Activated CD8-positive, alpha-beta T cell treated with anti-CD3 and anti-CD28 coated beads, Interleukin-2, amount 10 ng/mL, durations not matched to agents 7 days and 5 days (primary cell): ENCODE measurements at places on chromosomes 6 and 20. TPM values are rescaled to one million over a fixed set of nuclear protein-coding genes. Genes with fewer than 3 reads are reported as not detected.

- H3K36me3 ChIP-seq: no peaks in the 10 kb centered on the region
- no peaks in the 10 kb centered on the region for H3K4me1 ChIP-seq
- DNase-seq: no peak
- no peak overlapping the region for H3K4me3 ChIP-seq
- no peaks in the 10 kb centered on the region for H3K27me3 ChIP-seq
- H3K27ac ChIP-seq: no peak overlapping the region
Measured at GRCh38 chr20:16459019-16459700, 114.1 kb downstream of the KIF16B start.

Gene OR2H2
- total RNA-seq: not detected

Gene PCNA
- total RNA-seq: 607 TPM

- H3K36me3 ChIP-seq: peaks cover 63% of the 10 kb centered on the region
- H3K27me3 ChIP-seq: no peaks in the 10 kb centered on the region
- peaks cover 7% of the 10 kb centered on the region for H3K4me1 ChIP-seq
- no peak for DNase-seq
- H3K27ac ChIP-seq: no peak overlapping the region
Measured at GRCh38 chr6:89853068-89853467, 23.4 kb downstream of the CASP8AP2 start.

- no peak overlapping the region for H3K4me3 ChIP-seq
- DNase-seq: no peak
- no peaks in the 10 kb centered on the region for H3K36me3 ChIP-seq
- H3K27ac ChIP-seq: no peak overlapping the region
- H3K27me3 ChIP-seq: no peaks in the 10 kb centered on the region
Measured at GRCh38 chr6:39911513-39912125, 22.6 kb downstream of the MOCS1 start.

GRCh38 chr6:85273870-85274269 lies 176.0 kb upstream of the NT5E start:
- H3K27me3 ChIP-seq: no peaks in the 10 kb centered on the region
- H3K4me1 ChIP-seq: no peaks in the 10 kb centered on the region
- no peak overlapping the region for H3K4me3 ChIP-seq
- no peaks in the 10 kb centered on the region for H3K36me3 ChIP-seq

DNA sequence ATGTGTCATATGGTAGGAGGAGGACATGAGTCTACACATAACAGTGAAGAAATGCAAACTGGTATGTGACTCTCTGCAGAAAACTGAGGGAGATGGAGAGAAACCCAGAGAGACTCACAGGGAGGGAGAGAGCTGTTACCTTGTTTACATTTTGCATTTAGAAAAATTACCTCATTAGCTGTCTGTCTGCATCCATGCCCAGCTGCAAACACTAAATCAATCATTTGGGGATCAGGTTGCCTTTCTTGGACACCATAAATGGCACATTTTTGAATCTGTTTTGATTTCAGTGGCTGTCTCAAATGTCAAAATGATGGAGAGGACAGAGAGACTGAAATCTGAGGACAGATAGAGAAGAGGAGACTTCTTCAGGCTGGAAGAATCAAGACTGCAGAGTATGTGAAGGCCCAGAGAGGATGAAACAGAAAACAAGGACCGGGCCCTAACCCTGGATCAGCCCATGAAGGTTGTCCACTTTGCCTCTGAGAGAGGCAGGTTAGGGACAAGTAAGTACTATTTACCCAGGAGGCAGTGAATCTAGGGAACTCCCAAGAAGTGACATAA lies 92.2 kb downstream of the UNC5CL start:
- no peaks in the 10 kb centered on the region for H3K36me3 ChIP-seq
- H3K4me1 ChIP-seq: no peaks in the 10 kb centered on the region
- no peak for DNase-seq
- H3K27me3 ChIP-seq: peaks cover 29% of the 10 kb centered on the region

Gene KIF13A
- total RNA-seq: not detected

Gene OR2J3
- not detected for total RNA-seq

Gene GNMT
- total RNA-seq: 1.2 TPM

Gene LY6G6C
- not detected for total RNA-seq

DNA sequence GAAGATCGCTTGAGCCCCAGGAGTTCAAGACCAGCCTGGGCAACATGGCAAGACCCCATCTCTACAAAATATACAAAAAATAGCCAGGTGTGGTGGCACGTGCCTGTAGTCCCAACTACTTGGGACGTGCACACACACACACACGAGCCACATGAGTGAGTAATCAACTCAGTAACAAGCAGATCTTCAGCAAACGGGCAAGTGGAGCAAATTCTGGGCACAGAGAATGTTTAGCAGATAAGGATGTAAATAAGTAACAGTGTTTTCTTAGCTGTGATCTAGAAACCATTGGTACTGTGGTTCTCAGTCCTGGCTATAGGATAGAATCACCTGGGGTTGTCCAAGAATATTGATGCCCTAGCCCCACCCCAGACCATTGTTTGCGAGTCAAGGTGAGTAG lies 6.1 kb downstream of the PAQR8 start:
- no peak for DNase-seq
- H3K36me3 ChIP-seq: peaks cover 73% of the 10 kb centered on the region
- no peaks in the 10 kb centered on the region for H3K27me3 ChIP-seq
- no peak overlapping the region for H3K27ac ChIP-seq

GRCh38 chr6:7270320-7271204 lies 42.4 kb downstream of the SSR1 start:
- H3K4me3 ChIP-seq: no peak overlapping the region
- no peak for DNase-seq
- H3K4me1 ChIP-seq: no peaks in the 10 kb centered on the region
- H3K27me3 ChIP-seq: peaks cover 3% of the 10 kb centered on the region
- no peaks in the 10 kb centered on the region for H3K36me3 ChIP-seq

GRCh38 chr6:36130667-36131510 lies 576 bp downstream of the MAPK13 start:
- H3K27ac ChIP-seq: peak overlapping the region; percentile 93
- H3K4me3 ChIP-seq: peak overlapping the region; percentile 86
- no peaks in the 10 kb centered on the region for H3K27me3 ChIP-seq
- DNase-seq: peak; percentile 71
- peaks cover 24% of the 10 kb centered on the region for H3K36me3 ChIP-seq
- H3K4me1 ChIP-seq: peaks cover 70% of the 10 kb centered on the region

DNA sequence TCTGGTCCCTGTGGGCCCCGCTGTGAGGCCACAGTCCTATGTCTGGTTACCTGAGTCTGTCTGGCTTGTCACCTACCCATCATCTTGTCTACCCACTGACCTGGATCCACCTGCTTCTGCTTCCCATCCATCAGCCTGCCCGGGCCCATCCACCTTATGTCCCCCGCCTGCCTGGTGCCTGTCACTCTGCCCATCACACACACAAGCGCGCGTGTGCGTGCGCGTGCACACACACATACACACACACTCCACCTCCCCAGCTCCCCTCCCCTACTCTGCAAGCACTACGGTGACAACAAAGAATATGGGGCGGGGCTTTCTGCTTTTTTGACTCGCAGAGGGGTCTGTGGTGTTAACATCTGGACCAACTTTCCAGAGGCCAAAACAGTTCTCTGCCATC lies 8.0 kb downstream of the CDH22 start:
- no peak overlapping the region for H3K4me3 ChIP-seq
- H3K27me3 ChIP-seq: peaks cover 22% of the 10 kb centered on the region
- H3K36me3 ChIP-seq: no peaks in the 10 kb centered on the region
- no peaks in the 10 kb centered on the region for H3K4me1 ChIP-seq

- H3K4me3 ChIP-seq: no peak overlapping the region
- H3K27me3 ChIP-seq: no peaks in the 10 kb centered on the region
- DNase-seq: no peak
- no peak overlapping the region for H3K27ac ChIP-seq
- no peaks in the 10 kb centered on the region for H3K36me3 ChIP-seq
- H3K4me1 ChIP-seq: no peaks in the 10 kb centered on the region
Measured at GRCh38 chr20:13094976-13095375, 86.2 kb downstream of the SPTLC3 start.

GRCh38 chr20:35840421-35840820 lies 68.6 kb downstream of the PHF20 start:
- no peak overlapping the region for H3K27ac ChIP-seq
- no peak for DNase-seq
- peaks cover 32% of the 10 kb centered on the region for H3K36me3 ChIP-seq
- H3K27me3 ChIP-seq: no peaks in the 10 kb centered on the region
- no peak overlapping the region for H3K4me3 ChIP-seq

DNA sequence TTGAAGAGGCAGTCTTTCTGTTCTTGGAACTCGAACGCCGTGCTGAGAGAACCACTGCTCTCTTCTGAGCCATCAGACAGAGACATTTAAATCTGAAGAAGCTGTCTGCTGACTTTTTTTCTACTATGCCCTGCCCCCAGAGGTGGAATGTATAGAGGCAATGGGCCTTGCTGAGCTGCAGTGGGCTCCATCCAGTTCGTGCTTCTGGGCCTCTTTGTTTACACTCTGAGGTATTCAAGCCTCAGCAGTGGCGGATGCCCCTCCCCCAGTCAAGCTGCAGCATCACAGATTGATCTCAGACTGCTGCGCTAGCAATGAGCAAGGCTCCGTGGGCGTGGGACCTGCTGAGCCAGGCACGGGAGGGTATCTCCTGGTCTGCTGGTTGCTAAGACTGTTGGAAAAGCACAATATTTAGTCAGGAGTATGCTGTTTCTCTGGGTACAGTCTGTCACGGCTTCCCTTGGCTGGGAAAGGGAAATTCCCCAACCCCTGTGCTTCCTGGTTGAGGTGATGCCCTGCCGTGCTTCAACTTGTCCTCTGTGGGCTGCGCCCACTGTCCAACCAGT lies 526.8 kb downstream of the CD109 start:
- H3K36me3 ChIP-seq: no peaks in the 10 kb centered on the region
- no peak overlapping the region for H3K4me3 ChIP-seq
- H3K4me1 ChIP-seq: no peaks in the 10 kb centered on the region
- no peak for DNase-seq
- H3K27ac ChIP-seq: no peak overlapping the region

DNA sequence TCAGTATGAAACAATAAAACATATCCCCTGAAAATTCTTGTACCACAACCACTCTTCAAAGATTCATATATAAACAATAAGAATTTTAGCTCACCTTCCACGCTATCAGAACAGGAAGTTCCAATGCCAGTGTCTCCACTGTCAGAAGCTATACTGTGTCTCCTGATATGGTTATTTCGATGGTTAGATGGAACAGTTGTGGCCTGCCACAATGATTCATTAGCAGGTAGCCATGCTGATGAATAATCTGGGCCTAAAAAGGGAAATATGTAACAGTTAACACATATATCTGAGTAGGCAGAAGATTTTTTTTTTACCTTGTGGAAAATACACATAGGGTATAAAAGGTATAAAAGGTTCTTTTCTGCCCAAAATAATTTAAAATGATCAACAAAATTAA lies 19.0 kb downstream of the CEP85L start:
- H3K27ac ChIP-seq: no peak overlapping the region
- peaks cover 66% of the 10 kb centered on the region for H3K36me3 ChIP-seq
- no peak overlapping the region for H3K4me3 ChIP-seq
- H3K4me1 ChIP-seq: peaks cover 9% of the 10 kb centered on the region

- H3K27me3 ChIP-seq: no peaks in the 10 kb centered on the region
- no peak overlapping the region for H3K4me3 ChIP-seq
- no peak for DNase-seq
- no peaks in the 10 kb centered on the region for H3K36me3 ChIP-seq
- H3K27ac ChIP-seq: no peak overlapping the region
- H3K4me1 ChIP-seq: no peaks in the 10 kb centered on the region
Measured at GRCh38 chr20:15628851-15629353, 944.3 kb downstream of the KIF16B start.

- no peaks in the 10 kb centered on the region for H3K27me3 ChIP-seq
- H3K4me1 ChIP-seq: peaks cover 66% of the 10 kb centered on the region
- no peak for DNase-seq
- peak overlapping the region; percentile 79 for H3K27ac ChIP-seq
- H3K4me3 ChIP-seq: peak overlapping the region; percentile 23
- H3K36me3 ChIP-seq: peaks cover 18% of the 10 kb centered on the region
Measured at GRCh38 chr20:24032400-24032898, 43.9 kb upstream of the GGTLC1 start.

DNA sequence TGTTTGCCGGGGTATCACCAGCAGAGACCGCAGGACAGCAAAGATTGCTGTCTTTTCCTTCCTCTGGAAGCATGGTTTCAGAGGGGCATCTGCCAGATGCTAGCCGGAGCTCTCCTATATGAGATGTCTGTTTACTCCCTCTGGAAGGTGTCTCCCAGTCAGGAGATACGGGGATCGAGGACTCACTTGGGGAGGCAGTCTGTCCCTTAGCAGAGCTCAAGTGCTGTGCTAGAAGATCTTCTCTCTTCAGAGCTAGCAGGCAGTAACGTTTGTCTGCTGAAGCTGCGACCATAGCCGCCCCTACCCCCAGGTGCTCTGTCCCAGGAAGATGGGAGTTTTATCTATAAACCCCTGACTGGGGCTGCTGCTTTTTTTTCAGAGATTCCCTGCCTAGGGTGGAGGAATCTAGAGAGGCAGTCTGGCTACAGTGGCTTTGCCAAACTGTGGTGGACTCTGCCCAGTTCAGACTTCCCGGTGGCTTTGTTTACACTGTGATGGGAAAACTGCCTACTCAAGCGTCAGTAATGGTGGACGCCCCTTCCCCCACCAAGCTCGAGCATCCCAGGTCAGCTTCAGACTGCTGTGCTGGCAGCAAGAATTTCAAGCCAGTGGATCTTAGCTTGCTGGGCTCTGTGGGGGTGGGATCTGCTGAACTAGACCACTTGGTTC lies 133.0 kb upstream of the FLRT3 start:
- DNase-seq: no peak
- H3K36me3 ChIP-seq: no peaks in the 10 kb centered on the region
- no peaks in the 10 kb centered on the region for H3K27me3 ChIP-seq
- H3K27ac ChIP-seq: no peak overlapping the region
- no peak overlapping the region for H3K4me3 ChIP-seq
